CD4-positive, alpha-beta T cell (primary cell): ENCODE measurements at places on chromosomes 7 and 10. TPM values are rescaled to one million over a fixed set of nuclear protein-coding genes. Genes with fewer than 3 reads are reported as not detected.

GRCh38 chr10:17682236-17682946 is 38.4 kb downstream of the STAM start:
- H3K4me3 ChIP-seq: no peak overlapping the region
- H3K27me3 ChIP-seq: no peaks in the 10 kb centered on the region
- DNase-seq: no peak
- H3K36me3 ChIP-seq: peaks cover 2% of the 10 kb centered on the region

GRCh38 chr7:94998266-94999068 is 91.1 kb downstream of the PPP1R9A start:
- no peak overlapping the region for H3K4me3 ChIP-seq
- no peak for DNase-seq
- no peak overlapping the region for H3K27ac ChIP-seq
- no peaks in the 10 kb centered on the region for H3K36me3 ChIP-seq

- peaks cover 6% of the 10 kb centered on the region for H3K27me3 ChIP-seq
- DNase-seq: no peak
- H3K4me1 ChIP-seq: no peaks in the 10 kb centered on the region
- H3K4me3 ChIP-seq: no peak overlapping the region
These were observed 74.3 kb upstream of the MKX start for GRCh38 chr10:27819781-27820531.

DNA sequence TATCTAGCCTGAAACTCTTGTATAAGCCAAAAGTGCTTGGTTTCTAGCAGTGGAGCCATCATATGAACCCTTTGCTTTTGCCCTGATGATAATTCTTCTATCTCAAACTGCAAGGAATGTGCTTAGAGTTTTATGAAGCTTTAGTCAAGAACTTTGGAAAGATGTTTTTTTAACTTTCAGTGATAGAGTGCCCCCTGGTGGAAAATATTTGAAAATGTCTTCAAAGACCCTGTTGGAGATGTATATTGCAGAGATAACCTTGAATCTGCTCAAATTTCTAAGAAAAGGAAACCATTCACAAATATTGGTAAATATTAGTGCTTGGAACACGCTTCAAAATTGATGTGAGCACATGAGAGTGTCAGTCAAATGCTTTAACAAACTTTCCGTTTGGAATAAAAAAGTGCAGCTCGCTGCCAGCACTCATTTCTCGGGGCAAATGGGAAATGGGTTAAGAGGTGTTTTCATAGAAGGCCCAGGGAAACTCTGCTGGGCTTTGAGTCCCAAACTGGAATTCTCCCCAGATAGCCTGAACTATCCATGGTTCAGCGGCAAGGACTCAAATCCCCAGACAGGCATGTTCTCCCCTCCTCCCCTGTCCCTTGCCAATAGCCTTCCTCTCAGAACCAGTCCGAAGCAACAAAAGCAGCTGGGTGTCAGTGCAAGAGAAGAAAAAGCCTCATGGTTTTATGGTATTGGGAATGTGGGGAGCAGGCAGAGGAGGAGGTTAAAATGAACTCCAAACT is 129.3 kb downstream of the MYOF start:
- peaks cover 5% of the 10 kb centered on the region for H3K27me3 ChIP-seq
- no peaks in the 10 kb centered on the region for H3K36me3 ChIP-seq
- H3K4me1 ChIP-seq: no peaks in the 10 kb centered on the region
- no peak for DNase-seq
- no peak overlapping the region for H3K27ac ChIP-seq
- H3K4me3 ChIP-seq: no peak overlapping the region

DNA sequence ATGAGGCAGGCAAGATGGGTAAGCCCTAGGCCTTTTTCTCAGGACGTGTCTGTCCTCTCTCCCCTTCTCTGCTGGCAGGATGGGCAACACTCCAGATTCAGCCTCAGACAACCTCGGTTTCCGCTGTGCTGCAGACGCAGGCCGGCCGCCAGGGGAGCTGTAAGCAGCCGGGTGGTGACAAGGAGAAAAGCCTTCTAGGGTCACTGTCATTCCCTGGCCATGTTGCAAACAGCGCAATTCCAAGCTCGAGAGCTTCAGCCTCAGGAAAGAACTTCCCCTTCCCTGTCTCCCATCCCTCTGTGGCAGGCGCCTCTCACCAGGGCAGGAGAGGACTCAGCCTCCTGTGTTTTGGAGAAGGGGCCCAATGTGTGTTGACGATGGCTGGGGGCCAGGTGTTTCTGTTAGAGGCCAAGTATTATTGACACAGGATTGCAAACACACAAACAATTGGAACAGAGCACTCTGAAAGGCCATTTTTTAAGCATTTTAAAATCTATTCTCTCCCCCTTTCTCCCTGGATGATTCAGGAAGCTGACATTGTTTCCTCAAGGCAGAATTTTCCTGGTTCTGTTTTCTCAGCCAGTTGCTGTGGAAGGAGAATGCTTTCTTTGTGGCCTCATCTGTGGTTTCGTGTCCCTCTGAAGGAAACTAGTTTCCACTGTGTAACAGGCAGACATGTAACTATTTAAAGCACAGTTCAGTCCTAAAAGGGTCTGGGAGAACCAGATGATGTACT is 13.1 kb downstream of the PHKG1 start:
- no peaks in the 10 kb centered on the region for H3K27me3 ChIP-seq
- DNase-seq: no peak
- H3K27ac ChIP-seq: no peak overlapping the region
- peaks cover 3% of the 10 kb centered on the region for H3K4me1 ChIP-seq

The MRLN gene
- total RNA-seq: 0.56 TPM

The PTN gene
- total RNA-seq: not detected

The ZNF488 gene
- total RNA-seq: not detected

DNA sequence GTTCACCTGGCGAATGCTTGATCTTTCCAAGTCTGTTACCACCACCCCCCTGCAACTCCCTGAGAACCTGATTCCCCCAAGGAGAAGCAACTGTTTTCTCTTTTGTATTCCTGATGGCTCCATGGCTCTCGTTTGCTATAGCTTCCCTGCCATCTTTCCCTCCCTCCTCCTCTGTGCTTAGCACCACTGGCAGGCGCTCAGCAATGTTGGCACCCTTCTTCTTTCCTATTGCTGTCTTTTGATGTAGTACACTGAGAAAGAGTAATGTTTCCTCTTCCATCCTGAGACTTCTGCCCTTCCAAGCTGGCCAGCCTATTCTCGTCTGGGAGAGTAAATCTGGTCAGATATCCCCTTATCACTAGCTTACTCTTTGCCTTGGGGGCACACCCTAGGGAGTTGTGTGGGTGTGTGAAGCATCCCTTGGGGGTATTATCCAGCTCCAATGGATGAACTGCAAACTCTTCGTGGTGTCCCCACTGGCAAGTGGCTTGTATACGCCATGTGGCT is 74.0 kb downstream of the BMPER start:
- no peak for DNase-seq
- H3K27me3 ChIP-seq: no peaks in the 10 kb centered on the region
- H3K4me1 ChIP-seq: no peaks in the 10 kb centered on the region
- H3K4me3 ChIP-seq: no peak overlapping the region

DNA sequence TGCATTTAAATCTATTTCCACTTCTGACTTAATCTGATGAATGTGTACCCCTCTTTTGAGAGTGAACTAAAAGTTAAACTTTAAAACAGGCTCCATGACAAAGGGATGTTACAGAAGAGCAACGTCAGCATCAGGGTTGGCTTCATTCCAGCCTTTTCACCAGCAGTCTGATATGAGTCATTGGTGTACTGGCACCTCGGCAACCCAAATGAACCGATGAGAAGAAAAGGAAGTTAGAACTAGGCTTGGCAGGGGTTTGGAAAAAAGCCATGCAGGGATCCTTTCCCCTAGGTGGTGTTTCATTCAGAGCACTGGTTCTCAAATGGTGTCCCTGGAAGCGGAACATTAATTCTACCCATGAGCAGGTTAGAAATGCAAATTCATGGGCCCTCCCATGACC is 53.6 kb downstream of the SEC61G start:
- H3K27ac ChIP-seq: no peak overlapping the region
- no peaks in the 10 kb centered on the region for H3K27me3 ChIP-seq
- H3K36me3 ChIP-seq: no peaks in the 10 kb centered on the region
- H3K4me3 ChIP-seq: no peak overlapping the region
- no peak for DNase-seq

DNA sequence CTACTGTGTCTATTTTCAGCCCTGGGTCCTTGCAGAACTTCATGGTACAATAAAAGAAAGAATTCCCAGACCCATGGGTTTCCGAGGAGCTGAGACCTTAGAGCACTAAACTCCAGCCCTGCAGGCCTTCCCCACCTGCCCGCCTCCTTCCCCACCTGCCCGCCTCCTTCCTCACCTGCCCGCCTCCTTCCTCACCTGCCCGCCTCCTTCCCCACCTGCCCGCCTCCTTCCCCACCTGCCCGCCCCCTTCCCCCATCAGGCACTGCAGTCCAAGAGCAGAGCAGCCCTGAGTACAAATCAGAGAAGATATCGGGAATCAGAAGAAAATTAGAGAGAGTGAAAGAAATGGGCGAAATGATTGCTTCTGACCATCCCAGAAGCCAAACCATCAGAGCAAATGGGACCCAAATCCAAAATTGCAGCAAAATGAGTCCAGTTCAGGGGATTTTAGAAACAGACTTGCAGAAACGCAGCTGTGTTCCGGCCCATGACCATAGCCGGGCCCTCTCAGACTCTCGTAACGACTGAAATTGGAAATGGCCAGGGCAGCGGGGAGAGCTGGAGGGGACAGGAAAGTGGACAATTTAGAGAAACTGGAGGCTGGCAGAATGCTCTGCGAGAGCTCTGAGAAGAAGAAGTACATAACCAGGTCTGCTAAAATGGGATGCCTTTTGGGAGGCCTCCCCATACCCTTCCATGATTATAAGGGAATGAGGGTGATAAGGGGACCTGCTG is 568.4 kb downstream of the TCERG1L start:
- no peaks in the 10 kb centered on the region for H3K36me3 ChIP-seq
- H3K27ac ChIP-seq: no peak overlapping the region
- no peaks in the 10 kb centered on the region for H3K27me3 ChIP-seq

DNA sequence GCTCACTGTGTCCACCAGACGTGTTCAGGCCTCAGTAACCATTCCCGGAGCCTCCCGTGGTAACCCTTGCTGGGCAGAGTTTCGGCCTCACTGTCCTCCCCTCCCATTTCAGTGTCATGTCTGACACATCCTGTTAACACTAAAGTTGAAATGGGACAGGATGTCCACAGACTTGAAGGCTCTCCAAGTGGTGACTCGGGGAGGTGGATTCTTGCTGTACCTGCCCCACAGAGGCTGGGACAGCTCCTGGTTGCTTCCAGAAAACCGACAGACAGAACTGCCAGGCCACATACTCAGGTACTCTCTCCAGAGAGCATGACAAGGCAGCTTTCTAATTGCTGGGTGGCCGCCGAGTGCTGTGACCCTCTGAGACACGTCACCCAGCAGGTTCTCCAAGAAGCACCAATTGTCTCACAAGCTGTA is 17.9 kb upstream of the CYTH3 start:
- H3K36me3 ChIP-seq: no peaks in the 10 kb centered on the region
- no peak overlapping the region for H3K27ac ChIP-seq
- DNase-seq: no peak
